HT-29 (cell line): ENCODE measurements at places on chromosomes 13 and 19.

- DNase-seq, result no peak
Measured at GRCh38 chr19:54612428-54612827, 17.9 kb upstream of the LILRB1 start.

DNA sequence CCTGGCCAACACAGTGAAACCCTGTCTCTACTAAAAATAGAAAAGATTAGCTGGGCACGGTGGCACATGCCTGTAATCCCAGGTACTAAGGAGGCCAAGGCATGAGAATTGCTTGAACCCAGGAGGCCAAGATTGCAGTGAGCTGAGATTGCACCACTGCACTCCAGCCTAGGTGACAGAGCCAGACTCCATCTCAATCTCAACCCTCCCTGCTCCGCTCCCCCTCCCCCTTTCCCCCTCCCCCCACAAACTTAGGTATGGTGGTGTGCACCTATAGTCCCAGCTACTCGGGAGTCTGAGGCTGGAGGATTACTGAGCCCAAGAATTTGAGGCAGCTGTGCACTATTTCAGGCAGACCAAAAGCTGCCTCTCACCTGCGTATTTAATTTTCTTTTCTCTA, 21.6 kb upstream of the RNF113B start:
- DNase-seq, result no peak

DNA sequence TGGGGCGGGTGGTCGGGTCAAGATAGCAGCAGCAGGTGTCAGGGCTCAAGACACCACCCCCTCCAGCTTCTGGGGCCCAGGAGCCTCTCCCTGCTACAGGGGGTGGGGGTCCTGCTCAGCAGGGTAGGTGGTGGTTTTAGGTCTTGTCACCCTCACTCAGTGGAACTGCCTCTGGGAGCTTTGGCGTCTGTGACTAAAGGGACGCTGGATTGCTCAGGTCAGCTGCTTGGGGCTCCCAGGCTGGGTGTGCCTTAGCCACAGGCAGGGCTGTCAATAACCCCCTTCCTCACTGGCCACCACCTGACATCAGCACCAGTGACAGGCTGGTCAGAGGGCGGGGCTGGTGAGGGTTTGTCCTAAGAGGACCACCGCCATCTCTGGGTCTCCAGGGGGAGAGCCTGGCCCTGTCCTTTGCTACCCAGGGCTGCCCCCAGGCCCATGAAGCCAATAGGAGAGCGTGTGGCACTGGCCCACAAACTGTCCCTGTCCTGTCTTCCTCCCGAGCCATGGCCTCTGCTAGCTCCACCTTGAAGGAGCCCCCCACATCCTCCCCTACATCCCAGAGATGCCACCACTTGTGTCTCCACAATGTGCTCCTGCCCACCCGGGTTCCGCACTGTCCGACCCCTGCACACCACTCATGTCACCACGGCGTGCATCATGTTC, 36.4 kb downstream of the MAU2 start:
- DNase-seq, result no peak

- DNase-seq, result no peak
Measured at GRCh38 chr13:72763411-72763810, 18.3 kb downstream of the DIS3 start.

DNA sequence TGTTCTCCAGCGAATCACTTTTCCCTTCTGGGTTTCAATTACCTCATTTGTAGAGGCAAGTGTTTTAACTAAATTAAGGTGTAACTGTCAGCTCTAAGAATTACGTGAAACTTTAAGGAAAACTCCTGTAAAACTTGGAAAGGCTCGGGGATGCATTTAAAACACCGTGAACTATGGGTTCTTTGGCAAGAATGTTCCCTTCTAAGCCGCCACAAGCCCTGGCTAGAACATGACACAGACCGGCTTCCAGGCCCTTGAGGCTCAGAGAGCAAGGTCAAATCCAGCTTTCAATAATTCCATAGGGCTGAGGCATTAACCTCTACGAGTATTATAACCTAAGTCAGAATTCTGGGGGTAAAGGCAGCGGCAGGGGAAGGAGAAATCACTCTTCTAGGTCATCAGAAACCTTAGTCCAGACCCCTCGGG, 685 bp downstream of the VWA8 start:
- DNase-seq, result peak; percentile 66

DNA sequence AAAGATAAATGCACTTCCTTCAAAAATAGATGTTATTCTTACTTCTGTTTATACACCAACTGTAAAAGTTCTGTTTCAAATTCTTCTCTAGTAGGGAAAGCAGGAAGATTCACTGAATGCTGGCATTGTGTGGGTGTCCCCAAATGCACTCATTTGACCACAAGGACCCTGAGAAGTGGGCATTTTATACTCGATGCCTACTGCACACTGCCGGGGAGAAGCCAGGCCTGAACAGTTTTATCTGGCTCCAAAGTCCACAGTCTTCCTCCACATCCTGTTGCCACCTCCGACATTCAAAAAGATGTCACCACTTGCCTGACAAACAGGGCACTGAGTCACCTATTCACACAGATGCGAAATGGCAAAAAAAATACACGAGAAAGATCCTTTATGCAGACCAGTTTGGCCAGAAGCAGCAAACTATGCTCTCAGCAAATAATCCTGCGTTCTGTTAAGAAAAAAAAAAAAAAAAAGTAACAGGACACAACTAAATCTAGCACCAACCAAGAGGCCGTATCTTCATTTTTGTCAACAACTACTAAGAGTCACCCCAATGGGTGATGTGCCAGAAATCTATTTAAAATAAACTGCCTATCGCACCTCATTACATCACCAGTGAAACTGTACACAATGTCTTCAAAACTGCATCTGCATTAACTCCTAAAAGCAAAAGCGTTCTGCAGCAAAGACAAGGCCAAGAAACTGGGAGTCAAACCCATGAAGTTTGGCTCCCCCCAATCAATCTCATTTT, 6.2 kb downstream of the ZC3H4 start:
- peak; percentile 92 for DNase-seq

GRCh38 chr13:38850868-38851626, 139.6 kb downstream of the STOML3 start:
- no peak for DNase-seq

DNA sequence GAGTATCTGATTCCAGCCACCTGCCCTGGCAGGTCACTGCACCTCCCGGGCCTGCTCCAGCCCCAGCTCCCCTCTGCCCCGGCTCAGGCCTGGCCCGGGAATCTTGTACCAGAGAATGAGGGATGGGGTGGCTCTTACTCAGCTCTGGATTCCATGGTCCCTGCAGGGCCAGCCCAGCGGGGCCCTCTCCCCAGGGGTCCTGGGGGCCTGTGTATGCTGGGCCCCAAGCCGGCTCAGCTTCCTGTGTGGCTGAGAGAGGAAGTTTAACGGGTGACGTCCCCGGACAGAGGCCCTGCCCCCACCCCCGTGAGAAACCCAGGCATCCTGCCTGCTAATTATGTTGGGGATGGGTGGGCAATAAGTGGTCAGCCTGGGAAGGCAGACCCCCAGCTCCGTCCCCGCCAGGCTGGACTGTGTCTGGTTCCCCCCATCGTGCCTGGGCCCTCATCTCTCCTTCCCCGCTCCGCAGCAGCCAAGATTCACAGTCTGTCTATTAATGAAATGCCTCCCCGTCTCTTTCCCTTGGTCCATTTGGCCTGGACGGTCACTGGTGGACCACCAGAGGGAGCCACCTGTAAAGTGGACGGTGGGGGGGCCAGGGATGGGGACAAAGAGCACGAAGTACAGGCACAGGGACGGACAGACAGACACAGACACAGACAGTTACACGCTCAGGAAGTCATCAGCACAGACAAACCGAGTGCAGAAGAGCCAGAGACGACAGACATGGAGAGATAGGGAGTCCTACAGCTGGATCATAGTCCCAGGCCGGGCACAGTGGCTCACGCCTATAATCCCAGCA, at the start of gene DENND1C:
DENND1C (minus strand) TSS at position 247 of the 802 bp plus-strand sequence; CDS start at position 155, 92 bp downstream.
- no peak for DNase-seq

DNA sequence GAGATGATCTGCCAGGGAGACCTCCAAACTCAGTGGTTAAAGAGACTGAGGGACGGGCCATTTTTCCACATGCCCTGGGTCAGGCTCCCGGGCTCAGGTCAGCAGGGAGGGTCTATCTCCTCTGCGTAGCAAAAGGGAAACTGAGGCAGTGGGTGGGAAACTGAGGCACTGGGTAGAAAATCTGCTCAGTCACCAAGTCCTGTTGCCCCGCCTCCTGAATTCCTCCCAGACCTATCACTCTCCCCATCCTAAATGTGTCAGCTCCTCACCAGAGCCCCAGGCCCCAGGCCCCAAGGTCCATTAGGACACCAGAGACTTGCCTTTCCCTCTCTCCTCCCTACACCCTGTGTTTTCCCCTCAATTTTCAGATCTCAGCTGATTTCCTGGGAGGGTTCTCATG, 2.4 kb downstream of the CD320 start:
- no peak for DNase-seq

GRCh38 chr19:7434391-7434790, 54.4 kb downstream of the PEX11G start:
- DNase-seq, result no peak

DNA sequence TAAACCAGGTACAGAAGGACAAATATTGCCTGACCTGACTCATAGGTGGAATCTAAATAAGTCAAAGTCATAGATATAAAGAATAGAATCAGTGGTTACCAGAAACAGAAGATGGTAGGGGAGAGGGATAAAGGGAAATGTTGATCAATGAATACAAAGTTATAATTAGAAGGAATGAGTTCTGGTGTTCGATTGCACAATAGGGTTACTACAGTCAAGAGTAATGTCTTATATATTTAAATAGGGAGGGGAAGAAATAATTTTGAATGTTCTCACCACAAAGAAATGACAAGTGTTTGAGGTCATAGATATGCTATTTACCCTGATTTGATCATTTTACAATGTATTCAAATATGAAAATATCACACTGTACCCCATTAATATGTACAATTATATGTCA, 1541.2 kb downstream of the SLITRK1 start:
- no peak for DNase-seq

- DNase-seq, result no peak
Measured at GRCh38 chr13:27979001-27979643, 9.4 kb downstream of the URAD start.

GRCh38 chr13:78845656-78846365, 186.9 kb upstream of the OBI1 start:
- no peak for DNase-seq

GRCh38 chr13:109357751-109358471, 428.5 kb downstream of the IRS2 start:
- DNase-seq, result no peak

DNA sequence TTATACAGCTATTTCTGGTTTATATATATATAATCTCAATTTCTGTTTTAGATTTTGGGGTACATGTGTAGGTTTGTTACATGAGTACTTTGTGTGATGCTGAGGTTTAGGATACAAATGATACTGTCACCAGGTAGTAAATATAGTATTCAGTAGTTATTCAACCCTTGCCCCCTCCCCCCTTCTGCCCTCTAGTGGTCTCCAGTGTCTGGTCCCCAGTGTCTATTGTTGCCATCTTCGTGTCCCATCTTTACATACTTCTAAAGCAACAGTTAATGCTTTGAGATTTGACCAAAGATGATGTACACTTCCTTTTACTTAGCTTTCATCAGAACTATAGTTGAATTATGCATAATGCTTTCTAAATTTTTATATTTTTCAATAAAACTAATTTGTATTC, 1623.4 kb upstream of the PRR20A start:
- DNase-seq, result peak; percentile 16

- DNase-seq, result no peak
Measured at GRCh38 chr13:111410232-111411021, 90.0 kb downstream of the TEX29 start.

DNA sequence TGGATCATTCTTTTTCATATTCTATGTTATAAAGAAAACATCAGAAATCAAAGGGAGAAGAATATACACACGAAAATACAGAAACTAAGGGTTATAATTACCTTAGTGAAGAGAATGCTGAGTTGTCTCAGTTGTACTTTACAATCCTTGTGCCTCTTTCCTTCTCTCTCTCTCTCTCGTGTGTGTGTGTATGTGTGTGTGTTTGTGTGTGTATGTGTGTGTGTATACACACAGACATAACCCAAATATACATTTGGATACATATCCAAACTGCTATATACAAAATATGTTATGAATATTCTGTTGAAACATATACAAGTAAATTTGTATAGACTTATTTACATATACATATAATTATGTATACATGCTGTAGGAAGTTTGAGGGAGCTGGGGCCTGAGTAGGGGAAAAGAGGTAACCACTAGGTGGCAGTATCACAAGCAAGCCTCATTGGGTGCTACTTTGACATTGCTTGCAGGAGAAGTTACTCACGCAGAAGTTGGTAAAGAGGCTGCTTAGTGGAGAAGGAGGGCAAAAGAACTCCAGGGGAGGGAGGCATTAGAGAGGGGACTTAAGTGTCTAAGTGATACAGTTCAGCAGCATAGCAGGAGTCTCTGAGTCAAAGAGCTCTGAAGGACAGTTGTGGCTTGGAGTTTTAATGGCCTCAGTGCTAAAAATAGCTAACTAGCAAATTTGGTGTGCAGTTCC, 465.1 kb upstream of the PCDH20 start:
- DNase-seq, result peak; percentile 73

DNA sequence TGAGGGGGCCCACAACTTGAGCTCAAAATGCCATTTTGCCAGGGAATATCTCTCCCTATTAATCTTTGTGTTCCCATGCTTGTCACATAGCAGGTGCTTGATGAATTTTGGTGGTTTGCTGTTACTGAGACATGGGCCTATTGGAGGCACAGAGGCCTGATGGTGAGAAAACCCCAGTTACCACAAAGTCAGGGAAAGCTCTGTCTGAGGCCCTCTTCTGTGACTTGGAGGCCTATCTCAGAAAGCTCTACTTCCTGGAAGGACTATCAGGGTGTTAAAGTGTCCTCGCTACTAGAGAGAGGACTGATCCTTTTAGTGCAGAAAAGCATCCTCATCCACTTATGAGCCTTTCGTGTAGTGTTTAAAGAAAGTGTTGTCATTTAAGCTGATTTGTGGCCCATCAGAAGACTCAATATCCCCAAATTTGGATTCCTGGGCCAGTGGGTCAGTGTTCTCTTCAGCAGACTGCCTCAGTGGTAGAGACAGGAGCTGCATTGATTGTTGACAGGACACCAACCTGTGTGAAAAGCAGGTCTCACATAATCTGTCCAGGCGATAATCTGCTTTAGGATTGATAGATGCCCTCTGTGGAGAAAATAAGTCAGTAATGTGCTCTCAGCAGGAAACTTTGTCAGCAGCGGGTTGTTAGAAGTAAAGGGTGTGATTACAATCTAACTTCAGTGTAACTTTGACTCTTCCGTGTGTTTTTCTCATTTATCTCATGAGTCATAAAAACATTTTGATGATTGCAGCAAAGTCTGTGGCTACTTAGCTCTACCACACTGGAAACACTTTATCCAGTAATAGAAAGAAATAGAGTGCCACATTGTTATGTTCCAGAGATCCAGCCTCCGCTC, 121.0 kb downstream of the AKAP11 start:
- DNase-seq, result no peak

DNA sequence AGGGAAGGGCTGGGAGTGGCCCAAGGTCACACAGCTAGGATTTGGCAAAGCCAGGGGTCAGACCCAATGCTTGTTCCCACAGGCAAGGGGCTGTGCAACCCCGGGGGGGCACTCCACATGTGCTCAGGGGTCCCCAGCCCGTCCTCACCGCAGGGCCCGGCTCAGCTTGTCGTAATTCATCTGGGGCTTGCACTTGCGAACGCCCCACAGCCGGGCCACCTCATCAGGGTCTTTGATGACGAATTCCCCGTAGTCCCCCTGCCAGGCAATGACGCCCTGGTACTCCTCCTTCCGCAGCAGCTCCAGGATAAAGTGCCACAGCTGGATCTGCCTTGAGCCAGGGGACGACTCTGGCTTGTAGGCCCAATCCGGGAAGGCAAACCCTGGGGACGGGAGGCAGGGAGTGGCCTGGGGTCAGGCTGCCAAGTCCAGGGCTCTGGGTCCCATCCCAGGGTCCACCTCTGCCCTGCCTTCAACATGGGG, 4.7 kb downstream of the ERF start:
- no peak for DNase-seq

- no peak for DNase-seq
Measured at GRCh38 chr13:113924184-113924901, 49.5 kb downstream of the C13orf46 start.
